ENCODE measurements at places on chromosomes 7 and 10.

DNA sequence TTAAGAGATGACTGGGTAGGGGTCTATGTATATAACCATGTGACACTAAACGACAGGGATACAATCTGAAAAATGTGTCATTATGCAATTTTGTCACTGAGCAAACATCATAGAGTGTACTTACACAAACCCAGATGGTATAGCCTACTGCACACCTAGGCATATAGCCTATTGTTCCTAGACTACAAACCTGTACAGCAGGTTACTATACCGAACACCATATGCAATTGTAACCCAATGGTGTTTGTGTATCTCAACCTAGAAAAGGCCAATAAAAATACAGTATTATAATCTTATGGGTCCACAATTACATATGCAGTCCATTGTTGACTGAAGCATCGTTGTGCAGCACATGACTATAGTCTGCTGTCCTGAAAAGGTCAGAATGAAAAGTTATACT, 22.9 kb downstream of the STRIP2 start:
- no peak for DNase-seq

DNA sequence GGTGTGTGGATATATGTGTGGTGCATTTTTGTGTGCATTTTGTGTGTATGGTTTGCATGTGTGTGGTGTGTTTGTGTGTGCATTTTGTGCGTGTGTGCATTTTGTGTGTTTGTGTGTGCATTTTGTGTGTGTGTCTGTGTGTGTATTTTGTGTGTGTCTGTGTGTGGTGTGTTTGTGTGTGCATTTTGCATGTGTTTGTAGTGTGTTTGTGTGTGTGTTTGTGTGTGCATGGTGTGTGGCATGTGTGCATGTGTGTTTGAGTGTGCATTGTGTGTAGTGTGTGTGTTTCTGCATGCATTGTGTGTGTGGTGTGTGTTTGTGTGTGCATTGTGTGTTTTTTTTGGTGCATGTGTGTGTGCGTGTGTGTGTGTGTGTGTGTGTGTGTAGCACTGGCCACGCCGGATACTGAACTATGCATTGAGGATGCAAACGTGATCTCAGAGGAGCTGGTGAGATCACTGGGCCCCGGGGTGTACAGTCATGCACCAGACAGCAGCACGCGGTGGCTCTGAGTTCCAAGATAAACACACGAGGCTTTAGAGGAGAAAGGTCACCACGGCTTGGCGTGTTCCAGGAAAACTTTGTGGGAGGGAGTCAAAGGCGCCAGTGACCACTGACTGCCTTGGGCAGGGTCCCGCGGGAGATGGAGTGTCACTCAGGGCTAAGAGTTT, 106.6 kb upstream of the SHH start:
- DNase-seq, result no peak

DNA sequence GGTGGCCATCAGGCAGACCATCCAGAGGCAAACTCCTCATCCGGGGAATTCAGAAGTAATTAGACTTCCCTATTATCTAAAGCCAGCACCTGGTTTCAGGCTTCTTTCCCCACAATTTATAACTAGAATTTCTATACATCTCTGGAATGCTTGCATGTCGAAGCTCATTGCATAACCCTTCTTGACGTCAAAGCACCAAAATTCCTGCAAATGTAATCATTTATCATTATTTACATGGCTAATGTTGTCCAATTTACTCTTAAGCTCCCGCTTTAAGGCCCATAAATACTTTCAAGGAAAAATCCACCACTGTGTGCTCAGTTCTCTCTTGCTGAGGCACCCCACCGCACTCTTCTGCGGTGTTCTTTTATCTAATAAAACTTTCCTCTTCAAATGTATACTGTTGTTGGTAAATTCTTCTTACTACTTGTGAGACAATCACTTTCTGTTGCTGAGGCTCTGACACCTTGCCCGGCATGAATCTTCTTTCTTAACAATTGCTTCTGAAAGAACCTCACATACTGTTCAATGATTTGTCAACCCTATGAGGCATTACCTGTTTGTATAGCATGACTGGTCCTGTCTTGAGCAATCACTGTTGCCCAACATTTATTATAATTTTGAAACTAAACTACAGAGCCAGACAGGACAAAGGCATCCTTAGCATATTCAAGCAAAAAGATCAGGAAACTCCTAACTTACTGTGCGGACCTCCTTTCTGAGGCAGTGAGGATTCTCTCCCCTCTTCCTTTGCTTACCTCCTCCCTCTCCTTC, 17.4 kb upstream of the GPR141 start:
- DNase-seq, result no peak

GRCh38 chr10:91690996-91691676, 58.3 kb upstream of the PPP1R3C start:
- DNase-seq, result no peak

- no peak for DNase-seq
Observed at GRCh38 chr10:31467791-31468535, 148.9 kb downstream of the ZEB1 start.

DNA sequence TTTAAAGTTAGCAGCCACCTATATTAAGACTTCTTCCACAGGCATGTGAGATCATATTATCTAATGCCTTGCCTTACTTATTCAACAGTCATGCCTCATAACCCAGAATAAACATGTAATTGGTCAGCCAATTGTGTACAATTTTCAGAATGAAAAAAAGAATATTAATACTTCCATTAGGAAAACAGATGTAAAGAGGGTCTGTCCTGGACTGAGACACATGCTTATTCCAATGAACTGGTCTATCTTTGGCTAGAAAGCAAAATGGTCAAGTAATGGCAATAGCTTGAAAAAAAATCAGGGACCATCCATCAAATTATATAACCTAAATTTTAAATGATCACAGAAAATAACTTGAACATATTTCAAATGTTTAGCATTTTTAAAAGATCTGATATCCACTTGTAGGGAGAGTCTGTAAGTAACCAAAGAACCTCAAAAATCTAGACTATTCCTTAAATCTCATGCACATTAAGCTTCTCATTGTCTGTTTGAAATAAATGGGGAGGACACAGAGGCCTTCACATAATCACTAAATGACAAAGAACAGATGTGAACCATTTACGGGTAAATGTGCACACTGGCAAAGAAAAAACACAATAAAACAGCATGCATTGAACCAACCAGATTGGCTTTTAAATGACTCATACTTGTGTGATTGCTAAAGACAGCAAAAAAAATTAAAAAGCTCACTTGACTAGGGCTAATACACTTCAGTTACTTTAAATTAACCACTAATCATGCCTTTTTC, 568.8 kb upstream of the PCDH15 start:
- no peak for DNase-seq

DNA sequence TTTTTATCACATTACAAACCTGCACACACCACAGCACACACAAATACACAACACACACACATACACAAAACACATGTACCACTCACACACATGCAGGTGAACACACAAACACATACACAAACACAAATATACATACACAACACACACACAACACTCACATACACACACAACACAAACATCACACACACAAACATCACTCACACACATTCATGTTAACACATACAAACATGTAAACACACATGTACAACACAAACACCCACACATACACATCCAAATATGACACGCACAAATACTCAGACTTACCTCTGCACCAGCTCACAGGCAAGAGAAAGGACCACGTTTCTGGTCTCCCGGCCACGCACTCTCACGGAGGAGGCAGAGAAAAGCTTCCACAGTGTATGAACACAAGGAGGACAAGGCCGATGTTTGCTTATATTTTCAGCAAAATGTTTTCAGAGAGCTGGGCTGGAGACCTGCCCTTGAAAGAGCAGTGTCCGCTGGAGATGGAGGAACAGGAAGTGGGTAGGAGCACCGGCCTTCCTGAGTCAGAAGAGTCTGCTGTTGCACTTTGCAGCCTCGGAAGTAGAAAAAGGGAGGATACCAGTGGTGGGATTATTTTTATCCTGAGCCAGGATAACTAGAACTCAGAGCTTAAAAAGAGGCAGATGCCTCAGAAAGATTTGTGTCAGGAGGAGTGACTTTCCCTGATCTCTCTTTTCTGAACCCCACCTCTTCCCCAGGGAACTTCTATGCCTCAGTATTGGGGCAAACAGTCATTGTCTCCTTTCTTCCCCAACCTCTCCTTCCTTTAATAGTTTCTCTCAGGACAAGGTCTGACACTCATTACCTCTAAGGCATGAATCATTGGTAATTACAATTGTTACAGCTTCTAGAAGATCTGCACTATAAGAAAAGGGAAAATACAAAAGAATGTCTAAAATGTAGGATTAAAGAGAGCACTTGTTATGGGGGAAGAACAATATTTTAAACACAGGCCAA, at the start of gene GIMAP6:
Gene GIMAP6 (minus strand): TSS at position 520 of the 999 bp plus-strand sequence. CDS start 2,243 bp downstream, outside the sequence.
- no peak for DNase-seq

DNA sequence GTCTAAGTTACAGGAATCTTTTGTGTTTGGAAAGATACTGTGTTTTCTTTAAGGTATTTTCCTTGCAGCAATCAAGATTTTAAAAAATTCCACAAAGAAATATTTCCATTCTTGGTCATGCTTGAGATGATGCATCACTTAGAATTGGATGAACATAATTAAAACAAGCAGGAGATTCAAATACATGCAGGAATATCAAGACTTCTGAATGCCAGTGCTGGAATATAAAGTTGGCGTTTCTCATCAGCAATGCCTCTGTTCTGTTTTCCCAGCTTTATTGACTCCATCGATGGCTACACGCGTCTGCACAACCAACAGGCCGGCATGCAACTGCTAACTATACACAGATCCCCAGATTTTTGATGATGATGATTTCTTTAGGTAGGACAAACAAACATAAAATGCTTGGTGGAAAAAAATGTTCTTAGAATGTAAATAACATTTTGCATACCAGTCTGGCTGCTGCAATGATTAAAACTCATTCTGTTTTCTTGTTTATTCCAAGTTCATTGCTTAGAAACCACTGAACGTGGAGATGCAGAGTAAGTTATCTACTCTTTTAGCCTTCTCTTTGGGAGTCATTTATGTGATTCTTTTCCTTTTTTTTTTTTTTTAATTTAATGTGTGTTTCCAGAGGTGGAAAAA, 91.3 kb upstream of the FAM171A1 start:
- no peak for DNase-seq
